T-helper 17 cell (primary cell): ENCODE measurements at places on chromosomes 13 and 19.
A peak's percentile ranks its signal among the peaks of the same experiment; 100 is the strongest.

DNA sequence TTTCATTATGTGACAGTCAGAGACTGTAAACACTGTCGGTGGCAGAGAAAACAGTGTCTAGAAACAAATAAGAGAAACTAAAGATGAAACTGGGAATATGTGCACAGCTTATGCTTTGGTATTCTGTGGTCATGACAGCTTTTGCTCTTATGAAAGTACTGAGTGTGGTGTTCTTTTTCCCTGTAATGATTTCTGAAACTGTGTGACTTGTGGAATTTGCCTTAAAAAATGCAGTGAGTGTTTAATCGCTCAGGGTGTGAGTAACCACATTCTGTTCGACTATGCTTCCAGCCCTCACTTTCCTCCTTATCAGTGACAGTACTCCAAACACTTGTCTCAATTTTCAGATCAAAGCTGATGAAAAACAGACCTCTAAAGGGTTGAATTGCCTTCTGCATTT, 66.9 kb upstream of the DIAPH3 start:
- H3K36me3 ChIP-seq, result no peaks in the 10 kb centered on the region
- no peak overlapping the region for H3K27ac ChIP-seq
- no peaks in the 10 kb centered on the region for H3K4me1 ChIP-seq
- H3K27me3 ChIP-seq, result peaks cover 53% of the 10 kb centered on the region
- no peak for DNase-seq

- no peak overlapping the region for H3K4me3 ChIP-seq
- H3K27ac ChIP-seq, result no peak overlapping the region
- H3K27me3 ChIP-seq, result peaks cover 62% of the 10 kb centered on the region
- no peak for DNase-seq
Observed at GRCh38 chr13:20942938-20943559, 40.5 kb upstream of the XPO4 start.

DNA sequence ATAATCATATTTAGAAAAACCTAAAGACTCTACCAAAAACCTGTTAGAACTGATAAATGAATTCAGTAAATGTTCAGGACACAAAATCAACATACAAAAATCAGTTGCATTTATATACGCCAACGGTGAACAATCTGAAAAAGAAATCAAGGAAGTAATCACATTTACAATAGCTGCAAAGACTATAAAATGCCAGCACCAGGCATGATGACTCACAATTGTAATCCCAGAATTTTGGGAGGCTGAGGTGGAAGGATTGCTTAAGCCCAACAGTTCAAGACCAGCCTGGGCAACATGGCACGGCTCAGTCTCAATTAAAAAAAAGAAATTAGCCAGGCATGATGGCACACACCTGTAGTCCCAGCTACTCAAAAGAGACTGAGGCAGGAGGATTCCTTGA, 7.0 kb downstream of the ZNF562 start:
- peaks cover 5% of the 10 kb centered on the region for H3K4me1 ChIP-seq
- H3K27me3 ChIP-seq, result no peaks in the 10 kb centered on the region

GRCh38 chr13:53068585-53069520, 40.2 kb downstream of the OLFM4 start:
- peaks cover 14% of the 10 kb centered on the region for H3K27me3 ChIP-seq
- DNase-seq, result no peak
- H3K4me1 ChIP-seq, result no peaks in the 10 kb centered on the region
- H3K27ac ChIP-seq, result no peak overlapping the region

GRCh38 chr19:19207637-19208572, 3.9 kb upstream of the NCAN start:
- H3K4me3 ChIP-seq, result peak overlapping the region; percentile 1
- peaks cover 22% of the 10 kb centered on the region for H3K4me1 ChIP-seq
- H3K27me3 ChIP-seq, result peaks cover 17% of the 10 kb centered on the region
- no peaks in the 10 kb centered on the region for H3K36me3 ChIP-seq
- no peak overlapping the region for H3K27ac ChIP-seq

GRCh38 chr13:91045351-91046034, 302.0 kb upstream of the MIR17HG start:
- H3K36me3 ChIP-seq, result no peaks in the 10 kb centered on the region
- no peak for DNase-seq
- H3K27me3 ChIP-seq, result no peaks in the 10 kb centered on the region
- H3K4me1 ChIP-seq, result no peaks in the 10 kb centered on the region

GRCh38 chr13:112348642-112349345, 27.4 kb upstream of the SPACA7 start:
- peaks cover 6% of the 10 kb centered on the region for H3K4me1 ChIP-seq
- H3K27ac ChIP-seq, result no peak overlapping the region
- peaks cover 59% of the 10 kb centered on the region for H3K27me3 ChIP-seq
- DNase-seq, result no peak
- no peak overlapping the region for H3K4me3 ChIP-seq

DNA sequence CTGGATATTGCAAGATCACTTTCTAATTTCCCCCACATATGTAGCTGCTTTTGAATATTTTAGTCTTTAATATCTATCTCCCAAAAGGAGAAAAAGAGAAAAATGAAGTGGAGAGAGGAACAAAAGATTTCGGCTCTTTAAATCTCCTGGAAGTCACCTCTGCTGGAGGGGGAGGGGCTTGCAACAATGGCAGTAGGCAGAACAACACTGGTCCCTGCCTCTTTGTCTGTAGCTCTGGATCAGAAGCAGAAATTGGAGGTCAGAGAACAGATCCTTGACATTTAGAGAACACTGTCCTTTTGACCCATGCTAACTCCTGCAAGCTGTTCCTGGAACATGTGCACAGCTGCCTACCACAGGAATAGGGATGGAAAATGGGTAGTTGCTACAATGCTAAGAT, 86.7 kb upstream of the GPR12 start:
- no peak for DNase-seq
- H3K27me3 ChIP-seq, result peaks cover 22% of the 10 kb centered on the region
- no peaks in the 10 kb centered on the region for H3K4me1 ChIP-seq
- H3K27ac ChIP-seq, result no peak overlapping the region
- no peak overlapping the region for H3K4me3 ChIP-seq

GRCh38 chr13:108597943-108598342, 31.5 kb upstream of the MYO16 start:
- H3K4me3 ChIP-seq, result no peak overlapping the region
- H3K4me1 ChIP-seq, result peaks cover 2% of the 10 kb centered on the region
- no peaks in the 10 kb centered on the region for H3K36me3 ChIP-seq

GRCh38 chr19:6167115-6167514, 31.6 kb downstream of the ACSBG2 start:
- no peak for DNase-seq
- no peaks in the 10 kb centered on the region for H3K27me3 ChIP-seq
- no peak overlapping the region for H3K4me3 ChIP-seq
- no peak overlapping the region for H3K27ac ChIP-seq
- H3K36me3 ChIP-seq, result no peaks in the 10 kb centered on the region
